ENCODE measurements at places on chromosomes 5 and 9. TPM values are rescaled to one million over a fixed set of nuclear protein-coding genes. Genes with fewer than 3 reads are reported as not detected.

- DNase-seq: no peak
Observed at GRCh38 chr9:119195521-119195920, 173.7 kb downstream of the BRINP1 start.

The OSMR gene
- 0.37 TPM for polyA plus RNA-seq

DNA sequence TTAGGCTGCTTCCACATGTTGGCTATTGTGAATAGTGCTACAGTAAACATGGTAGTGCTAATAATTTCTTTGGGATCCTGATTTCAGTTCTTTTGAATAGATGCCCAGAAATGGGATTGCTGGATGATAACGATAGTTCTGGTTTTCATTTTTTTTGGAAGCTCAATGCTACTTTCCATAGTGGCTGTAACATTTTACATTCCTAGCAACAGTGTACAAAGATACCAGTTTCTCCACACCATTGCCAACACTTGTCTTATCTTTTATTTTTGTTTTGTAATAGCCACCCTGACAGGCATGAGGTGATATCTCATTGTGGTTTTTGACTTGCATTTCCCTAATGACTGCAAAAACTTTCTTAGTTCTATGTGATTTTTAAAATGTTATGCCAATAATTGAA is 68.8 kb upstream of the LRRC70 start:
- no peak for DNase-seq

DNA sequence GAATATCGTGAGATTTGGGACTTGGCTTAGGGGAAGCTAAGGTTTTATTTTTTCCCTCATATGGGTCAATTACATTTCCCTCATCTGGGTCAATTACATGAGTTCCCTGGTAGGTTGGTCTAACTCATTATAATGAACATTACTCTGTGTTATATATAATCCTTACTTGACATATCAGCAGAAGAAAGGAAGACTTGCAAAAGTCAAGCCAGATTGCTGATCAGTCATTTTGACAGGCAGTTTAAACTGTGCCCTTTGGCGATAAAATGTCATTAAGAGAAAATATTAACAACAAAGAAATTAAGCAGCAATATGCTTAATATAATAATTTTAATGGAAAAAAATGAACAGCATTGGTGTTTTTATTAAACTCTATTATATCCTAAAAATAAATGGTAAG is 23.1 kb upstream of the TRPM3 start:
- no peak for DNase-seq

The CTXN3 gene
- not detected for polyA plus RNA-seq

DNA sequence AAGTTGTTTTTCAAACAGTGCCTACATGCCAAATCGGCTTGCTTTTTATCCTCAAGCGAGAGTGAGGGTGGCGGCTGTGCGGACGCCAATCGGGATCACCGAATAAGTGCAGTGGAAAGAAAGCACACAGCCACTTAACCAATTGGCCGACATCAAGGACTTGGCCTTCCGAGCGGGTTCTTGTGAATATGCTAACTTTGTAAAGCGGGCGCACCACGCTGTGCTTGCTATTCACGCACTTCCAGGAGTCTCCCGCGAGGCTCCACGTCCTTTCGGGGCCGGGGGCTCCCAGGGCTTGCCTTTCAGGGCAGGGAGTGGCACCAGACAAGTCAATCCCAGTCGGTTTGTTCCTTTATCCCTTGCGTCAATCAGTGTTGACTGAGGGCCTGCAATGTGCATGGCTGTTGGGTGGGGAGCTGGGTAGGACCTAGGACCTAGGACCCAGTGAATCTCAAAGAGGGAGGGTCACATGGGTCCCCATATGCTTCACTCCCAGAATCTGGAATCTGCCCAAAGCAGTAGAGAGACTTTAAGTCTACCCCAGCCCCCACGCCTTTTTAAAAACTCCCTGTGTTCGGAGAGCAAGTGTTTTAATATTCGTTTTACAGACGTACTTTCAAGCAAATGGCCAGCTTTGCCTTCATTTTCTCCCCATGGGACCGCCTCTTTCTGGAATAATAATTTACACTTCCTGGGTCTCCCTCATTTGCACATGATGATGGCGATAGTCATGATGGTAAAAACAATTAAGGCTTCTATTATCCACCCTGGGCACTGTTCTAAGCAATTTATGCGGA is 2.0 kb upstream of the GCNT4 start:
- peak; percentile 24 for DNase-seq

DNA sequence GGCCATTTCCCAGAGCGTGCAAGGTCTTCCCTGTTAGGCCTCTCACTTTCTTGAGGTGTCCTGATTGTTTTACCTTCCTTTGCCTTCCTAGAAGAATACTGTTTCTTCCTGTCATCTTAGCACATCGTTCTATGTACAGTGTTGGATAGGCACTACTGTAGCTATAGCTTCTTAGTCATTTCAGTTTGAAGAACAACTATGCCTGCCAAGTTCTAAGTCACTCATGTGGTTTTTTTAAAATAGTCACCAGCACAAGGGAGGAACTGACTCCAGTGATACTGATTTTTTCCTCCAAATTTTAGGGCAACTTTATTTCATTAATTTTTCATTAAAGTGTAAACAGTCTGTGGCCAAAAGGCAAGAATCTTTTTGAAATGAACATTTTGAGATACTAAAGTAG is 122.4 kb upstream of the NR5A1 start:
- DNase-seq: no peak

GRCh38 chr5:88833371-88834130 is 49.4 kb downstream of the MEF2C start:
- DNase-seq: peak; percentile 31

GRCh38 chr5:60668686-60669304 is 31.2 kb downstream of the DEPDC1B start:
- DNase-seq: no peak

The IL3 gene
- not detected for polyA plus RNA-seq

DNA sequence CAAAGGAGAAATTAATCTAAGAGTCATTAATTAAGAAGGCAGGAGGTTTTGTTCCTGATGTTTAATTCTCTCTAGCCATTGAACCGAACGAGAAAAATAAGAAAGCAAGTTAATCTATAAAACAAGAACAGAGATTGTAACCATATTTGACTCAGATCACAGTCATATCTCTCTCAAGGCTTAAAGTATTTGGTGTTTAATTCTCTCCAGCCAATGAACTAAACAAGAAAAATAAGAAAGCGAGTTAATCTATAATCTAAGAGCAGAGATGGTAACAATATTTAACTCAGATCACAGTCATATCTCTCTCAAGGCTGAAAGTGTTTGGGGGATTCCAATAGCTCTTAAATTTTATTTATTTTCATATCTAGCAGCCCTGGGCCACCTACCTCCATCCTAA is 74.4 kb upstream of the SHISAL2B start:
- DNase-seq: no peak

DNA sequence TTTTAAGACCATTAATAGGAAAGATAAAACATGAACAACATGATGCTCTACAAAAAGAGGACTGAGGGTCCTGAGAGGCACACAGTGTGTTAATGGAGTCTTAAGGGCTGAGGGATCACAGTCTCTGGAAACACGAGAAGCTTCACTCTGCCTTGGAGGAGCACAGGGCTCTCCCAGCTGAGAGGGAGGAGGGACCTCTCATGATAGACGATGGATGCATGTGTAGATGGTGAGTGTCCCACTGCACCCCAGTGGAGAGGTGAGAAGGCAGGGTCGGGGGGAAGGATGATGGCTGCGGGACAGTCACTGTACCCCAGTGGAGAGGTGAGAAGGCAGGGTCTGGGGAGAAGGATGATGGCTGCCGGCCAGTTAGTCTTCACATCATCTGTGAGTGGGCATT is 613.4 kb downstream of the IRX1 start:
- DNase-seq: no peak

DNA sequence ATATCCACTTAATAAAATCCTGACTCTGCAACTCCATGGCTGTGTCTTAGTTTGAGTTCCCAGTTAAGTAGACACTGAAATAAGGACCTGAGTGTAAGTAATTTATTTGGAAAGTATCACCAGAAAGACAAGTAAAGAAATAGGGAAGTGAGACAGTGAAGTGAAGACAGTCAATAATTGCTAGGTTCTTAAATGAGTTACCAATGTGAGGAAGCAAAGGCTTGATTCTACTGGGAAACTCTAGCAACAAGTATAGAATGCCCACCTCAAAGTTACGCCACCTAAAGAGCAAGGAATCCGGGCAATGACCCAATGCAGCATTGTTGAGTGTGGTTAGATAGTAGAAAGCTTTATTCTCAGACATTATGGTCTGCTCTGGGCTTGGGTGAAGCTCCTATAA is 383.9 kb downstream of the TLR4 start:
- DNase-seq: no peak

The DMRT3 gene
- polyA plus RNA-seq: not detected

GRCh38 chr5:121967187-121967586 is 5.4 kb downstream of the SRFBP1 start:
- DNase-seq: no peak

- no peak for DNase-seq
Observed at GRCh38 chr5:109946610-109947009, 256.9 kb downstream of the MAN2A1 start.

DNA sequence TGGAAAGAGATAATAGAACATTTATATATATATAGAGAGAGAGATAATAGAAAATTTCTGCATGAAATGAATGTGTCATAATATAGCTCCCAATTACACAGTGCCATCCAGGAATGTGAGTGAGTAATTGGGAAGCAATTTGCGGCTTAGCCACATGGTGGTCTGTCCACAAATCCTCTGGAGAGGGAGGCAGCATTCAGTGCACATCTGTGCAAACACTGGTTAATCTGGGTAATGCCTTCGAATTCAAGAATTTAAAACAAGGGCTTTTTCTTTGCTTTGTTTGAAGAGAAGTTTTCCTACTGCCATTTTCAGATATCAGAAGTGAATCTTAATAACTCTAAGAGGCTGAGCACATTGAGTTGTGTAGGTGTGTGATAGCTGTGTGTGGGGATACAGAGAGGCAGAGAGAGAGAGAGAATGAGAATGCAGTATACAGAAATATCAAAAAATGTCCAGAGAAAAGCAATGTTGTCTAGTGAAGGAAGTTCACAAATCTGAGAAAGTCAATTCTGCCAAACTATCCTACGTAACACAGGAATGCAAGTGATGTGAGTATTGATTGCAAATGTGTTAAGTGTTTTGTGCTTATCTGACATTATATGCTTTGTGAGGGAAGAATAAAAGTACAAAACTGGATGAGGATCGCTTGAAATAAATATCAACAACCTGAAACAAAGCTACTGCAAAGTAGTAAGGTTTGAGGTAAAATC is 134.6 kb downstream of the EDIL3 start:
- DNase-seq: no peak

The SLC45A2 gene
- not detected for polyA plus RNA-seq

The ZFYVE16 gene
- 4.5 TPM for polyA plus RNA-seq

The TRIM7 gene
- polyA plus RNA-seq: 0.28 TPM

DNA sequence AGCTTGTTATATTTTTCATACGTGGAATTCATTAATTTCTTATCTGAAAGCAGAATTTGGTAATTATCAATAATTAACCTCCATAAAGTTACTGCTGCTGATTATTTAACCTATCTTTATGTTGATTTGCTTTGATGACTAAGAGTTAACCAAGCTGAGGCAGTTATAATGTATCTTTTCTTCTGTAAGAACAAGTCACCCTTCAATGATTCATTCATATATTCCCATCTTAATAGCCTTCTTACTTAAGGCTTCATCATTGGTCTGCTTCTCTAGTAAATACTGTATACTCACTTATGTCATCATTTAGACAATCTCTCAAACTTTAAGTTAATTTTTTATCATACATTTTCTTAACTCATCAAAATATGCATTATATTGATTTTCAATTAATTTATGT is 592.2 kb downstream of the ANXA1 start:
- DNase-seq: no peak

DNA sequence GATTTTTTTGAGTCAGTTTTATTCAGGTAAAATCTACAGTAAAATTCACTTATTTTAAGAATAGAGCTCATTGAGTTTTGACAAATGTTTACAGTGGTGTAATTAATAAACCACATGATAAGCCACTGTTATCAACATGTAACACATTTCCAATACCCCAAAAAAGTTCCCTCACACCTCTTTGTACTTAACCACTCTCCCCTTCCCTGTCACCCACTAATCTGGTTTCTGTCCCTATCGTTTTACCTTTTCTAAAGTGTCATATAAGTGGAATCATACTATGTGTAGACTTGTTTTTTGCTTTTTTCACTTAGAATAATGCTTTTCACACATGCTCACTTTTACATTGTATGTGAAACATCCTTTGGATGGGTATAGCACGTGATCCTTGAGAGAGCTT is 127.2 kb downstream of the KDM4C start:
- no peak for DNase-seq

- DNase-seq: no peak
Observed at GRCh38 chr5:164058621-164059020, 553.2 kb downstream of the MAT2B start.

The FOXD4L5 gene
- not detected for polyA plus RNA-seq

The GLRX gene
- 187 TPM for polyA plus RNA-seq

- DNase-seq: no peak
Observed at GRCh38 chr5:51479840-51480239, 96.6 kb downstream of the ISL1 start.

DNA sequence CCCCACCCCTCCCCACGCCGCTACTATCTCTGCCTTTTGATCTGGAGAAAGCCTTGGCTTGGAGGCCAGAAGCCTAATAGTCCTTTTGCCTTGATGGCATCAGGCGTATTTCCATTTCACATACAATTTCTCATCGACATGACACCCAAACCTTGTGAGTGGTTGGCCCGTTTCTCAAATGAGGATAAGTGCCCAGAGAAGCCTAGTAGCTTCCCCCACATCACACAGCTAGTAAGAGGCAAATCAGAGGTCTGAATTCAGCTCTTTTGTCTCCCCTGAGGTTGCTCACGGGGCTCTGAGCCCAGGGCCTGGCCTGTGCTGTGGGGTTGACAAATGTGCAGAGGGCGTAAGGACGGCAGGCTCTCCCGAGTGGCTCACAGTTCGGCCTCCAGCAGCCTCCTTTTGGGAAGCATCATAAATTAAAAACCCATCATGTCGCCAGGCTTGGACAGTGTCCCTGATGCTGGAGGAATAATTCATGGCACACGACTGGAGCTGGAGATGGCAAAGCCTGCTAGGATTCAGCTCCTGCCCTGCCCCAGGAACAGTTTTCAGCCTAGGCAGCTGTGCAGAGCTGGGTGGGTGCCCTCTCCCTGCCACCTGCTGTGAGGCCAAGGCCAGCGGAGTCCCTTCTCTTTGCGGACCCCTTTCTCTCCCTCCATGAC is 263.8 kb downstream of the NSG2 start:
- DNase-seq: no peak

GRCh38 chr5:44645502-44645901 is 163.2 kb upstream of the MRPS30 start:
- no peak for DNase-seq

The SLCO4C1 gene
- polyA plus RNA-seq: not detected

DNA sequence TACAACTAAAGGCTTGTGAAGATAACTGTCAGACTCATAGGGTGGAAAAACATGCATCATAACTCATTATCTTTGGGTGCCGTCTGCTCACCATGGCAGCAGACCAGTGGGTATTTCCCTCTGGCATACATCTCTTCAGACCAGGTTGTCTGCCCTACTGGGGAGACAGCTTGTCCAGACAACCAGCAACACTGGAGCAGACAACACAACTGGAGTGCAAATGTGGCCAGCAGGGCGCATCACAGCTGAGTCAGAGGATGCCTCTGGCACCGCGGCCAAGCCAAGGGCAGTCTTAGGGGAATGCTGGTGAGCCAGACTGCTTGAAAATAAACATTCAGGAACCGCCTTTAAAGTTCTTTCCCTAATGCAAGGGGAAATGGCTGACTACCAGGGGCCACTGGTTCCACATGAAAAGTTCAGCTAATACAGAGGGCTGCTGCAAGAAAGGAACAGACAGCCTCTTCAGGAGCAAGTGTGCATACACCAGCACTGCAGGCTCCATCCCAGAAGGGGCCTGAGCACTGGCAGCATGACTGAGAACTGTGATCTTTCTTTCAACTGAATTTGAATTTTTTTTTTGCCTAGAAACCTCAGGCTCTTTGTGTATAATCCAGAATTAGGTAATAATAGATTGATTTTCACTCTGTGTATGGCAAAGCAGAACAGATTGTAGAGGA is 77.3 kb downstream of the MAMDC2 start:
- DNase-seq: no peak

Data from naive thymus-derived CD4-positive, alpha-beta T cell (primary cell).